ENCODE measurements at places on chromosomes 4 and X. TPM values are rescaled to one million over a fixed set of nuclear protein-coding genes. Genes with fewer than 3 reads are reported as not detected.

GNRHR gene
- polyA plus RNA-seq: 0.12 TPM

CT55 gene
- not detected for polyA plus RNA-seq

TAF7L gene
- not detected for polyA plus RNA-seq

BEX5 gene
- 0.73 TPM for polyA plus RNA-seq

SYP gene
- polyA plus RNA-seq: 0.77 TPM

HSPA4L gene
- polyA plus RNA-seq: 39.7 TPM

MEPE gene
- polyA plus RNA-seq: not detected

CWH43 gene
- polyA plus RNA-seq: not detected

GRCh38 chrX:631802-632365 is 1.3 kb downstream of the SHOX start:
- H3K27me3 ChIP-seq: no peaks in the 10 kb centered on the region
- no peak overlapping the region for H3K27ac ChIP-seq
- no peaks in the 10 kb centered on the region for H3K4me1 ChIP-seq
- no peak for DNase-seq

- no peak for DNase-seq
- no peak overlapping the region for H3K27ac ChIP-seq
- no peaks in the 10 kb centered on the region for H3K27me3 ChIP-seq
- no peaks in the 10 kb centered on the region for H3K36me3 ChIP-seq
- 0 out of 2 replicates have a peak, but pooled peaks cover 2% of the 10 kb centered on the region for H3K4me1 ChIP-seq
Measured at GRCh38 chrX:72121383-72121782, 10.3 kb downstream of the RTL5 start.

DNA sequence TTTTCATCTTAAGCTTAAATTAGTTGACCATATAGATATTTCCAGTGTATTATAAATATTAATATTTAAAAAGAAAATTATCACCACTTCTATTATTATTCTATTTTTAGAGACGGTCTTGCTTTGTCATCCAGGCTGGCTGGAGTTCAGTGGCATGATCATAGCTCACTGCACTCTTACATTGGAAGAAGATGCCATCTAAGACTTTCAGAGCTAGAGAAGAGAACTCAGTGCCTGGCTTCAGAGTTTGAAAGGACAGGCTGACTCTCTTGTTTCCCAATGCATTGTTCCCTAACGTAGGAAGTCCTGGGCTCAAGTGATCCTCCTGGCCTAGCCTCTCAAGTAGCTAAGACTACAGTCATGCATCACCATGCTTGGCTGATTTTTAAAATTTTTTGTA is 75.9 kb downstream of the FIP1L1 start:
- DNase-seq: no peak
- no peaks in the 10 kb centered on the region for H3K4me1 ChIP-seq
- no peak overlapping the region for H3K27ac ChIP-seq
- no peaks in the 10 kb centered on the region for H3K27me3 ChIP-seq

GRCh38 chr4:26139310-26139924 is 181.4 kb upstream of the RBPJ start:
- no peak overlapping the region for H3K27ac ChIP-seq
- H3K4me1 ChIP-seq: peaks cover 14% of the 10 kb centered on the region
- no peaks in the 10 kb centered on the region for H3K27me3 ChIP-seq

DNA sequence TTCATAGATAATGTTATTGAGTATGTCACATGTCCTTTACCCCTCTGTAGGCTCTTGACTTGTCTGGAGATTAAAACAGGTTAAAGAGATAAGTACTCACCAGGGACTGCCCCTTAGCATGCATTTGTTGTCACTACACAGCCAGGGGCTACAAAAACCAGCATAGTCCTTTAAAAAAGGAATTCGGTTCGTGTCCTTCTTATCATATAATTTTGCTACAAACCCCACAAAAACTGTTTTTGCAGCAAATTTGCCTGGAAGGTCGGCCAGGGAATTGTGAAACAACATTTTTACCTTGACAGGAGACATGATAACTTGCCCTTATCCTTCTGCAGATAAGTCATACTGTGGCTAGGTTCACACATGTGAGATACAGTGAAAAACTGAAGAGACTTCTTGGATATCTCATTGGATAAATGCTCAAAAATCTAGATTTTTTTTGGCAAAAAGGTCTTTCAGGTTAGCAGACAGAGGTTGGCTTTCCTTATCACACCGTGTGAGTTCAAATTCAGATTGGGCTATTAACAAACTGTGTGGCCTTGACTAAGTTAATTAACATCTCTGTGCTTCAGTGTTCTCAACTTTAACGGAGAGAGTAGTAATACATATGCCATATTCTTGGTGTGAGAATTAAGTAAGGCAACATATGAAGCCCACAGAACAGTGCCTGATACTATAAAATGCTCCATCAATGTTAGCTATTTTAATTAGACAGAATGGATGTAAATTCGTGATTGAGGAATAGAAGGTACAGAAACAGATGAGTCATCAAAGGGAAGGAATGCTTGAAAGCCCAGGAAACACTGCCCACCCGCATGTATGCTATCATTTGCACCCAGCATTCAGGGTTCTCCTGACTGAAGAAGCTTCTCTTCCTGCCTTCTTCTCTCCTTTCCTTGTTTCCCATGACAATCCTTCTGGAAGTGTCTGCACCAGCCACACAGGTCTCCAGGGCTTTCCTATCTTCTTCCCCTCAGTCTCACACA is 30.0 kb downstream of the FAM9C start:
- H3K36me3 ChIP-seq: no peaks in the 10 kb centered on the region
- peak overlapping the region; percentile 96 for H3K27ac ChIP-seq
- H3K27me3 ChIP-seq: no peaks in the 10 kb centered on the region
- H3K4me3 ChIP-seq: no peak overlapping the region
- DNase-seq: no peak

- no peaks in the 10 kb centered on the region for H3K27me3 ChIP-seq
- H3K36me3 ChIP-seq: no peaks in the 10 kb centered on the region
- no peak for DNase-seq
- H3K27ac ChIP-seq: no peak overlapping the region
- no peaks in the 10 kb centered on the region for H3K4me1 ChIP-seq
- H3K4me3 ChIP-seq: no peak overlapping the region
Measured at GRCh38 chr4:61094854-61095598, 105.1 kb upstream of the ADGRL3 start.

DNA sequence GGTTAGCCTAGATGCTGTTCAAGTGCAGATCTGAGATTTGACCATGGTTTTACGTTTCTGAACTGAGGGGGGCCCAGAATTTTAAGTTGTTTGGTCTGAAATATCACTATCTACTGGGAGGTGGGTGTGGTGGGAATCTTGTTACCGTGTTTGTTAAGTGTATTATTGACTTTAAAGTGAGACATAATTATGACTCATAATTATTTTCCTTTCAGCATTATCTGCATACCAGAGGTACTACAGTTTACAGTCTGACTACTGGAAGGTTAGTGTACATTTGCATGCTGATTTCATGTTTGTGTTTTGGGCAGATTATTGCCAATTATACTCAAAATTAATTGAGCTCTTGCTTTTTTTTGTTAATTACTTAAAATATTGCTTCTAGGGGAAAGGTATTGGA is 101.5 kb downstream of the KDM6A start:
- H3K4me3 ChIP-seq: no peak overlapping the region
- no peak for DNase-seq
- H3K27me3 ChIP-seq: no peaks in the 10 kb centered on the region
- H3K36me3 ChIP-seq: peaks cover 3% of the 10 kb centered on the region

GRCh38 chr4:38455092-38455862 is 208.7 kb upstream of the KLF3 start:
- H3K4me3 ChIP-seq: peak overlapping the region; percentile 40
- H3K27me3 ChIP-seq: no peaks in the 10 kb centered on the region

- H3K27ac ChIP-seq: no peak overlapping the region
- DNase-seq: no peak
- H3K4me1 ChIP-seq: no peaks in the 10 kb centered on the region
- no peaks in the 10 kb centered on the region for H3K36me3 ChIP-seq
Measured at GRCh38 chr4:110411574-110412011, 64.4 kb upstream of the ENPEP start.

DNA sequence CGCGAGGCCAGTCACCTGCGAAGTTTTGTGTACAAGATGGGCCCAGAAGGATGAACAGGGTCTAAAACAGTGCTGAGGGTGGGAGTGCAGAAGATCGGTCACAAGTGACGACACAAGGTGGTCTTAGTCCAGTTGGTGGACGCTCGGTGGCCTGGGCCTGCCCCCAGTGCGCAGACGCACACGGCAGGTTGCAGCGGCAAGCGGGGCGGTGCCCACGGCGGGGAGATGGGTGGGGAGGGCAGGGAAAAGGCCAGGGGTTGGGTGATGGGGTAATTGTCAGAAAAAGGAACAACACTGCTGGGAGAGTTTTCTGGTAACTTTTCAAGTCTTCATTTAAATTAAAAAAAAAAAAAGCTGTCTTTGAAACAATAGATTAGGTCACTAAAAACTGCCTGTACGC is 1.0 kb upstream of the PRDX4 start:
- H3K4me1 ChIP-seq: peaks cover 8% of the 10 kb centered on the region
- no peak overlapping the region for H3K4me3 ChIP-seq
- no peak for DNase-seq
- no peak overlapping the region for H3K27ac ChIP-seq

DNA sequence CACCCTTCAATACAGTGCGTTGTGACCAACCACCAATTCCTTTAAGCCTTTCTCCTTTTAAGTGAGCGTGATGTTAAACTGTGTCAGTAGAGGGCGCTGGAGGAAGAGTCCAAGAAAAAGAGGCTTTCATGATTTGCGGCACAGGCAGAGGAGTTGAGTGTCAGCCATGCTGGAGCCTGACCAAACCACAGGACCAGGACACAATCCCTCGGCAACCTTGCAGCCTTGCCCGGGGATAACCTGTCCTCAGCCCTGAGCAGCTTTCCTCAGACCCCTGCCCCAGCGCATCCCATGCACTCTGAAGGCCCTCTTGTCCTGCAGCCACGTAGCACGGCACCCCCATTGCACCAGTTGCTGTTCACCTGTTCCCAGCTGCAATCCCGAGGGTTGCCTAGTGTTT is 53.5 kb upstream of the SMIM31 start:
- H3K4me1 ChIP-seq: no peaks in the 10 kb centered on the region
- no peak for DNase-seq
- no peaks in the 10 kb centered on the region for H3K36me3 ChIP-seq
- H3K4me3 ChIP-seq: no peak overlapping the region
- H3K27me3 ChIP-seq: no peaks in the 10 kb centered on the region

GRCh38 chr4:53531585-53532224 is 59.6 kb downstream of the LNX1 start:
- no peaks in the 10 kb centered on the region for H3K36me3 ChIP-seq
- no peaks in the 10 kb centered on the region for H3K27me3 ChIP-seq
- no peak overlapping the region for H3K27ac ChIP-seq
- no peak for DNase-seq
- no peaks in the 10 kb centered on the region for H3K4me1 ChIP-seq

GRCh38 chr4:147407261-147408045 is 73.4 kb upstream of the EDNRA start:
- no peaks in the 10 kb centered on the region for H3K36me3 ChIP-seq
- no peaks in the 10 kb centered on the region for H3K4me1 ChIP-seq
- DNase-seq: no peak
- no peak overlapping the region for H3K27ac ChIP-seq
- H3K27me3 ChIP-seq: no peaks in the 10 kb centered on the region
- no peak overlapping the region for H3K4me3 ChIP-seq

GRCh38 chr4:53101191-53101581 is 239.1 kb downstream of the RASL11B start:
- H3K4me3 ChIP-seq: no peak overlapping the region
- DNase-seq: no peak
- no peak overlapping the region for H3K27ac ChIP-seq
- H3K36me3 ChIP-seq: no peaks in the 10 kb centered on the region

GRCh38 chr4:138087066-138087719 is 155.0 kb downstream of the SLC7A11 start:
- no peak for DNase-seq
- H3K36me3 ChIP-seq: no peaks in the 10 kb centered on the region
- H3K27ac ChIP-seq: no peak overlapping the region
- no peaks in the 10 kb centered on the region for H3K4me1 ChIP-seq
- H3K4me3 ChIP-seq: no peak overlapping the region

DNA sequence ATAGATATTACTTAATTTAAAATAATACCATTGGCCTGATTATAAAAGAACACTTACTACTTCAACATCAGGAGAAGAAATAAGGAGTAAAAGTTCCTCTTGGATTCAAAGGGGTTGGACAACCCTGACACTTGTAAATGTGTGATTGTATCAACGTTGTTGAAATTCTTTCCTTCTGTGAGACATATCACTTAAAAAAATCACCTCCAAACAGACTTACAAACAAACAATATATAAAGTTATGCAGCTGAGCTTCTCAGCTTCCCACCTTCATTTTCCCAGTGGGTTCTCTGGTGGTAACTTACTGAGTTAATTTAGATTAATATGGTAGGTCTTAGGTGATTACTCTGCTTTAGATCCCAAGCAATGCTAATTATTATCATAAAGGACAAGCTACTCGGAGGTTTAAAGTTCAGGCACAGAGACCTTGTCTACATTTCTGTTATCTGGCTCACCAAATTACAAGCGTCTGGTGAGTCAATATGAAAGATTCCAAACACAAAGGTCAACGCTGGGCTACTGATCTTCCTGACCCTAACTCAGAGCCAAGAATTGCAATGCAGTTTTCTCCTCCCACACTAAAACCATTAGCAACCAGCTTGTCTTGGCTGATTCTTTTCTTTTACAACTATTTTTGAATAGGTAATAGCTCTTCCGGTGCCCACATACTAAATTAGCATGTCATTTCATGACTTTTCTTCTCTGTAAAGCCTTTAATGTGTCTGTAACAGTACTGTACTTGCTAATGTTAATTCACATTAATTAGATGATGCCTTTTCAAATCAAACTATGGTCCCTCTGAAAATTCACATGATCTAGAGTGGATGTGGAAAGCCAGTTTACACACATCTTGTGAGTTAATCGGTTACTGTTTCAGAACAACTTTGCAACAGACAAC is 157.6 kb downstream of the RASL11B start:
- no peak overlapping the region for H3K4me3 ChIP-seq
- no peaks in the 10 kb centered on the region for H3K27me3 ChIP-seq
- no peak for DNase-seq
- peaks cover 4% of the 10 kb centered on the region for H3K4me1 ChIP-seq

DNA sequence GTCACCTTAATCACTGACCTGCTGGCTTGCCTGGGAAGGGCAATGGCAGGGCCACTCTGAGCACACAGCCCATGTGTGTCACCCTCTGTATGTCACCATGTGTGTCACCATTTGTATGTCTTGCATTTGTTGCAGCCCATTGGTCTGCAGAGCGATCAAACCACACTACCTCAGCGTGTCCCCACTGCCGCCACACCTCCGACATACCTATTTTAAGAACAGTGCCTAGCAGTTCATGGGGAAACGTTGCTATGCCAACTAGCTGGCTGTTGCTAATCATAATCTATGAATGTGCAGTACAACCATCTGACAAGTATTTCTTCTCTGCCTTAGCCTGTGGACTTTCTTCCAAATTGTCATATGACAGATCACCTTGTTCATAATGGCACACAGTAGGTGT is 8.0 kb upstream of the CRMP1 start:
- no peak overlapping the region for H3K4me3 ChIP-seq
- no peaks in the 10 kb centered on the region for H3K27me3 ChIP-seq
- H3K27ac ChIP-seq: no peak overlapping the region
- DNase-seq: no peak
- no peaks in the 10 kb centered on the region for H3K4me1 ChIP-seq

- H3K36me3 ChIP-seq: no peaks in the 10 kb centered on the region
- H3K27me3 ChIP-seq: no peaks in the 10 kb centered on the region
- no peaks in the 10 kb centered on the region for H3K4me1 ChIP-seq
- H3K4me3 ChIP-seq: no peak overlapping the region
- no peak for DNase-seq
Measured at GRCh38 chr4:177573507-177573906, 131.3 kb upstream of the AGA start.
